ENCODE measurements at places on chromosomes 3 and 15.

DNA sequence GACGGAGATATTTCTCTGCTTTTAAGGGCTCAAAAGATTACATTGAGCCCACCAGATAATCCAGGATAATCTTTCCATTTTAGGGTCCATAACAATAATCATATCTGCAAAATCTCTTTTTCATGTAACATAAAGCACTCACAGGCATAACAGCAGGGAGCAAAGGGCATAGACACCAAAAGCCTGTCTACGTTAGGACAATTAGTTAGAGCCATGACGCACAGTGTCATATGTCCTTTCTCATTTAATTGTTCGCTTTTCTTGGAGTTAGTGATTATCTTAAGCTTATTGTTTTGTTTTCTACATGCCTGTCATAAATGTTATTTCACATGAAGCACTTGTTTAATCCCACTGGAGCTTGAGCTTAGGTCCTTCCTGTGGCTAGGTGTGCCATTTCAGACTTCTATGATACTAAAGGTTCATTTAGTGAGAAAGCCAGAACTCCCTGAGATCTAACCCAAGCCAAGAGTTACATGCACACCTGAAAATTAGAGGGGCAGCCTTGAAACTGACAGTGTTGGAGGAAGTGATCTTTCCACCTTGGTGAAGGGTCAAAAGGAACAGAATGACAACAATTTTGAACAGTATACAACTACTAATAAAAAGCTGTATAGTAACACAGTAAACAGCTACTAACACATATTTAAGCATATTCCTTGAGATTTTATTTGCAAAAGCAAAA, 11.7 kb upstream of the HHATL start:
- no peak for DNase-seq

GRCh38 chr3:66396888-66397287, 103.9 kb downstream of the LRIG1 start:
- no peak for DNase-seq

GRCh38 chr15:25712192-25712960, 150.8 kb downstream of the ATP10A start:
- DNase-seq: no peak

GRCh38 chr3:27696906-27697305, 25.2 kb downstream of the EOMES start:
- DNase-seq: no peak

Data from activated T-cell treated with anti-CD3 and anti-CD28 coated beads for 1 hour (primary cell).